Uterus (tissue), 4 donors: ENCODE measurements at places on chromosomes 6 and 20. TPM values are rescaled to one million over a fixed set of nuclear protein-coding genes. Genes with fewer than 3 reads are reported as not detected.
A peak's percentile ranks its signal among the peaks of the same experiment; 100 is the strongest.

- no peak for DNase-seq
These were observed 164.1 kb upstream of the SALL4 start for GRCh38 chr20:51966296-51966971.

DNA sequence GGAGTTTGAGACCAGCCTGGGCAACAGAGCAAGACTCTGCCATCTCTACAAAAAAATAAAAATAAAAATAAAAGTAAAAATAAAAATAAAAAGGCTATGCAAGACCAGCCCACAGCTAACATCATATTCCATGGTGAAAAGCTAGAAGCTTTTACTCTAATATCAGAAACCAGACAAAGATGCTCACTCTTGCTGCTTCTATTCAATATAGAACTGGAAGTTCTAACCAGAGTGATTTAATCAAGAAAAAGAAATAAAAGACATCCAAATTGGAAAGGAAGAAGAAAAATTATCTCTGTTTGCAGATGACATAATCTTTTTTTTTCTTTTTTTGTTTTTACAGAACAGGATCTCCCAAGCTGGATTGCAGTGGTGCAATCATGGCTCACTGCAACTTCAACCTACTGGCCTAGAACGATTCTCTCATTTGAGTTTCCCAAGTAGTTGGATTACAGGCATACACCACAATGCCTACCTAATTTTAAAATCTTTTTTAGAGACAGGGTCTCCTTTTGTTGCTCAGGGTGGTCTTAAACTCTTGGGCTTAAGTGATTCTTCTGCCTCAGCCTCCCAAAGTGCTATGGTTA is 100.7 kb upstream of the JAG1 start:
- no peak for DNase-seq

GRCh38 chr6:32416036-32416435 is 9.1 kb upstream of the BTNL2 start:
- DNase-seq = no peak

TEAD3 gene
- 16.8 TPM for total RNA-seq

DNA sequence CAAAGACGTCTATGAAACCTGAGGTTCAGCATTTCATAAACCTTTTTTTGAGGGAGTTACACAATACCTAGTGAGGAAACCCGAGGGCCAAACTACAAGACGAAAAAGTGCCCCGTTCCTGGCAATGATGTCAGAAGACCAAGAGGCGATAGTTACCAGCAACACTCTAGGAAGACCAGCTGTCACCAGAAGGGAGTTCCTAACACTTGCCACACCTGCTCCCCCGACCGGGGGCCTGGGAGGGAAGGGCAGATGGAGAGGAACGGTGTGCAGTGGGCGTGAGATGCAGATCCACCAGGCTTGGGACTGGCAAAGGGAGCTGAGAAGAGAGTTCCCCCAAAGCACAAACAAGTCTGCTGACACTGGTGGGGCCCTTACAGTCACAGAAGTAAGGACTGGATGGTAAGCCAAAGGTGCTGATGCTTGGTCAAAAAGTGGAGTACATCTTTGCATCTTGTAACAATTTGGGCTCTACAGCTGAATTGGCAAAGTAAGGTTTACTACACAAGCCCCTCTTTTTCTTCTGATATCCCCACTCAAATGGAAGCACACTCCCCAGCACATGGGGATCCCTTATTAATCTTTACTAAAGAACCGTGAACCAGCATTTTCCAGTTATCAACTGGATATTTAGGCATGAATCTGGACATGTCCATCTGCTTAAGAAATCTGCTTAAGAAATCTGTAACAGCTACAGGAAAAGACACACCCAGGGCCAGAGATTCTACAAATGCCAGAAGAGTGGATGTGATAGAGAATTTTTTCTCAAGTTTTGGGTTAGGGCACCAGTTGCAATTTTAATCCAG is 38.5 kb downstream of the PANK2 start:
- no peak for DNase-seq

DNA sequence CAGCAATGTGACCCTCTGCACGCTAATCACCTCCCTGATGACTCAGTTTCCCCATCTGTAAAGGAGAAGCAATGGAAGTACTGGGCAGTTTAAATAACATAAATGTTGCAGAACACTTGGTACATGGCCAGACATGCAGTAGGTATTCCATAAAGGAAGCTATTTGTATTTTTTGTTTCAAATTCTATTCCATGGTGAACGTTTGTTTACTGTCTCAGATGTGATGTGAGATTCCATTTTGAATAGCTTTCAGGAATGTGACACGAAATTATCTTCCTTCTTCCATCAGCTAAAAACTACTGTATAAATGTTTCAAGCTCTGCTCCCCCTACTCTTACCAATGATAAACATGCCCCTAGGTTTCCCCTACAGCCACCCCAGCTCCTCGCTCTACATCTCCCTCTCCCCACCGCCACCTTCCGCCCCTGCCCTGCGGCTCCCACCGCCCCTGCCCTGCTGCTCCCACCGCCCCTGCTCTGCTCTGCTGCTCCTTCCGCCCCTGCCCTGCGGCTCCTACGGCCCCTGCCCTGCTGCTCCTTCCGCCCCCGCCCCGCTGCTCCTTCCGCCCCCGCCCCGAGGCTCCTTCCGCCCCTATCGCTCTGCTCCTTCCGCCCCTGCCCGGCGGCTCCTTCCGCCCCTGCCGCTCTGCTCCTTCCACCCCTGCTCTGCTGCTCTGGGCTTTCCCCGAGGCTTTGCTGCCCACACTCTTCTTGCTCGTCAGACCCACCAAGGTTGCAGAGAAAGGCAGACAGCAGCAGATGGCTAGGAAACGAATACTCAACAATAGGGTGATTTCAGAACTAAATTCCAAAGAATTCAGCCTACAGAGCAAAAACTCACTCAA is 78.9 kb downstream of the THBS2 start:
- no peak for DNase-seq

DNA sequence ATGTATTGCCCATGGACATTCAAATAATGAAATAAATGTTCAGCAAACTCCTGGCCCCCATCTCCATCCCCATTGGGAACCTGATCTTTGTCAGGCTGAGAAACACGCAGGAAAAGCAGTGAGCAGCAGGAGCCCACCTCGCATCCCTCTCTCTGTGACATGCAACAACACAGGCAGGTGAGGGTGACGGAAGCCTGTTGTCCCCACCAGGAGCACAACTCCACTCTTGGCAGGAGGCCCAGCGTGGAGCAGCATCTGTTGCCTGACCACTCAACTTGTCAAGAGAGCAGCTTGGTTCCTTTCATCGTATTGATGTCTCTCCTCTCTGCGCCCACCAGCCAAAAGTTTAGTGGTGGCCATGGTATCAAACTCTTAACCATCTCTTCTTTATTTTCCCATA is 586.9 kb upstream of the ARID1B start:
- peak; percentile 15 for DNase-seq

APCDD1L gene
- not detected for total RNA-seq

COL20A1 gene
- total RNA-seq = 1.2 TPM

DNA sequence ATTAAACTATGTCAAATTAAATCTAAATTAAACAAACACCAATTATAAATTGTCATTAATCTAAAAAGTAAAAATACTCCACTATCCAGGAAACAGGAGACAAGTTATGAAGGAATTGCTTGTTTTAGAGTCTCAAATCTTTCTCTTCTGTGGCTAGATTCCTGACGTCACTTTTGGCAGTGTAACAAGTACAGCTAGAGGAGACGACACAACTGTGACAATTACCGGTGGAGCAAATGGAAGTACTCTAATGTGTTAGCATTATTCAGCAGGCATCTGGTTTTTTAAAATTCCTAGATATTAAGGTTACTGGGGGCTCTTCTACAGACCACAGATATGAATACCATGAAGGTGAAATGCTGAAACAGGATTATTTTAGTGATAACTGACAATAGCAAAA is 1042.7 kb downstream of the EPHA7 start:
- no peak for DNase-seq

- no peak for DNase-seq
These were observed 116.5 kb upstream of the COL21A1 start for GRCh38 chr6:56363796-56364430.

DNA sequence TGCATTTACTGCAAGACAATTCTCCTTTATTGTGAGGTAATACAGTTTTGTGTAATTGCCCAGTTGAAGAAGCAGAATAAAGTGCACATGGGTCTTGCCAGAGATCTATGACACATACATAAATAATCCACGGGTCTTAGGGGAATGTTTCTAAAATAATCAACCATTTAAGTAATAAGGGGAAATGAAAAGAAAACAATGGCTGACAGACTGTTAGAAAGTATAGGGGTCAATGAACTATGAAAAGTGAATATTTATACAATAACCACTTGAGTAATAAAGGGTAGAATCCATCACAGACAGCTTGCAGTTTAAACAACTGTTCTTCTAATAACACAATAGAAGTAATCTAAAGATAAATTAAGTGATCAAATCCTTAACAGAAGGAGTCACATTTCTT is 477.2 kb downstream of the EYS start:
- no peak for DNase-seq
